Naive B cell (primary cell): ENCODE measurements at places on chromosomes 11 and 22.

DNA sequence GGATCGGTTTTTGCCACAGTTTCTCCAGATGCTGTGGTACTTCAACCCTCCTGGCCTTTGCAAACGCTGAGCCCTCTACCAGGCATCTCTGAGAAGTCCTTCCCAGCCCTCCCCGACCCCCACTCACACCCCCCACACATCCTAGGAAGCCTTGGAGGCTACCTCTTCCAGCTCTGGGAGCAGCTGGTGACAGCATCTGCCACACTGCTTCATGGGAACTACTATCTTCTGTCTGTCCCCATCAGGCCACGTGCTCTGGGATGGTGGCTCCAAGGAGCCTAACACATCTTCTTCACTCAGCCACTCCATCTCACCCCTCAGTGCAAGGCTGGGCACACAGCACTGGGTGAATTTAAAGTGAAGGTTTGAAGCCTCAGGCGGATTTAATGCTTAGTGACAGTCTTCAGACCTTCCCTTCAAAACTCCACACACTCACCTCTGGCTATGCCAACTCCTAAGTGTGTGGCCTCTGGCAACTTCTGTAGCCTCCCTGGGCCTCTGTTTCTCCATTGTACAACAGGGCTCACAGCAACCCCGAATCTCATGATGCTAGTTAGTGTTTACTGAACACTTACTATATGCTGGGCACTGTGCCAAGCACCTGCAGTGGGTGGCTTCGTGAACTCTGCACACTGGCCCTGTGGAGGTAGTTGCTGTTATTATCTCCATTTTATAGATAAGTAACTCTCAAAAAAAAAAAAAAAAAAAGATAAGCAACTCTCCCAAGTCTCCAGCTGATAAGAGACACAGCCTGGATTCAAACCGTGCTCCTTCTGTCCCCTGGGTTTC lies 7.3 kb upstream of the TP53I11 start:
- no peak overlapping the region for H3K4me3 ChIP-seq
- H3K4me1 ChIP-seq, result peaks cover 10% of the 10 kb centered on the region
- H3K36me3 ChIP-seq, result no peaks in the 10 kb centered on the region
- DNase-seq, result no peak
- H3K27me3 ChIP-seq, result no peaks in the 10 kb centered on the region

DNA sequence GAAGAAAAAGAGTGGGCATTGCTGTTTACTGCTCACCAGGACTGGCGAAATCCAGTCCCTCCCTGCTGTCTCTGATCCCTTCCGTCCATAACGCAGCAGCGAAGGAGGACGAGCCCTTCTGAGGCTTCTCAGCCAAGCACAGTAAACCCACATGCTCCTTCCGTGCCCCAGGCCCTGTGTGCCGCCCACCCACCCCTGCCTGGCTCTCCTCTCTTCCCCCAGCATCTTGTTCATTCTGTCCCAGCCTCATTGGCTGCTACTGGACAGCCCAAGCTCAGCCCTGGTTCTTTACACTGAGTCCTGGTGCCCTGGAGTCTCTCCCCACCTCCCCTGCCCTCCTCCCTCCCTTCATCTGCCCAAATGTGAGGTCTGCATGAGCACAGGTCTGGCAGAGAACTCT lies 559.7 kb downstream of the BRD1 start:
- no peaks in the 10 kb centered on the region for H3K4me1 ChIP-seq
- peaks cover 52% of the 10 kb centered on the region for H3K27me3 ChIP-seq
- no peak for DNase-seq
- H3K27ac ChIP-seq, result no peak overlapping the region
- H3K4me3 ChIP-seq, result no peak overlapping the region

- DNase-seq, result no peak
- H3K4me1 ChIP-seq, result peaks cover 23% of the 10 kb centered on the region
- no peak overlapping the region for H3K4me3 ChIP-seq
- H3K36me3 ChIP-seq, result no peaks in the 10 kb centered on the region
- H3K27me3 ChIP-seq, result peaks cover 12% of the 10 kb centered on the region
Observed at GRCh38 chr11:123483466-123483865, 53.4 kb downstream of the GRAMD1B start.

DNA sequence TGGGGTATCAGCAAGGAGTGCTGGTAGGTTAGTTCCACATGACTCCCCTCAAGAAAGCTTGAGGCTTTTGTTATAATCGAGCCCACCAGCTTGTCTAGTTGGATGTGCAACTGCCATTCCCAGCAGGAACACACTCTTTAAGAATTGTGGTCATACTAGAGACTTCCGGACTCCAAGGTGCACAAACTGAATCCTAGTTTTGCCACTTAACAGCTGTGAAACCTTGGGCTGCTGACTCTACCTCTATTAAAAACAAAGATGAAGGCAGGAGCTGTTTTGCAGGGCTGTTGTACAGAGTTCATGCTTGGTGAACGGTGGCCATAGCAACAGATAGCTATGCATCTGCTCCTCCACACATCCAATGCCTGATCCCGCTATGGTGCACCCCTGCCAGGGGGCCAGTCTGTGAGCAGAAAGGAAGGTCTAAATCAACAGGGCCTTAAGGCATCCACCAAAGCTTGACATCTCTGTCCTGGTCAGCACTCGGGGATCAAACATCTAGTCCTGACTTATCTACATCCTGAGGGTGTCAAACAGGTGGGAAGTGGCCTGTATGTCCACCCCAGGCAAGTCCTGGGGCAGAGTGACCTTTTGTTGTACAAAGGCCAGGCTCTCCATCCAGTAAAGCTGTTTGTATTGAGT lies 36.4 kb downstream of the DKK3 start:
- no peak for DNase-seq
- no peak overlapping the region for H3K4me3 ChIP-seq

DNA sequence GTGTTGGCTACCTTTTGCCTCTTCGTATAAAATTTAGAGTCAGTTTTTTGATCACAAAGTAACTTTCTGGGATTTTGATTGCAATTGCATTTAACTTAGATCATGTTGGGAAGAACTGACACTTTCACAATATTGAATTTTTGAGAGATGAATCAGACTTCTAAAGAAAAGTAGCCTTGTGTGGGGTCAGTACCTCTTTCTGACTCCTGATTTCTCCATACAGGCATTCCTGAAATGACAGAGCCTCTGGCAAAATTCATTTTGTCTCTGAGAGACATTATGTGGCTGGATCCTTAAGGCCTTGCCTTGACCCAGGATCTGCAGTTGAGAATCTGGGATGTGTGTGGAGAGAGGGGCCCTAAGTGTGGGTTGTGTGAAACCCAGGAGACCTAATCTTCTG lies 37.8 kb downstream of the PPFIBP2 start:
- no peaks in the 10 kb centered on the region for H3K27me3 ChIP-seq
- peaks cover 47% of the 10 kb centered on the region for H3K36me3 ChIP-seq
- H3K4me1 ChIP-seq, result peaks cover 11% of the 10 kb centered on the region
- H3K27ac ChIP-seq, result no peak overlapping the region
- no peak for DNase-seq
- no peak overlapping the region for H3K4me3 ChIP-seq

DNA sequence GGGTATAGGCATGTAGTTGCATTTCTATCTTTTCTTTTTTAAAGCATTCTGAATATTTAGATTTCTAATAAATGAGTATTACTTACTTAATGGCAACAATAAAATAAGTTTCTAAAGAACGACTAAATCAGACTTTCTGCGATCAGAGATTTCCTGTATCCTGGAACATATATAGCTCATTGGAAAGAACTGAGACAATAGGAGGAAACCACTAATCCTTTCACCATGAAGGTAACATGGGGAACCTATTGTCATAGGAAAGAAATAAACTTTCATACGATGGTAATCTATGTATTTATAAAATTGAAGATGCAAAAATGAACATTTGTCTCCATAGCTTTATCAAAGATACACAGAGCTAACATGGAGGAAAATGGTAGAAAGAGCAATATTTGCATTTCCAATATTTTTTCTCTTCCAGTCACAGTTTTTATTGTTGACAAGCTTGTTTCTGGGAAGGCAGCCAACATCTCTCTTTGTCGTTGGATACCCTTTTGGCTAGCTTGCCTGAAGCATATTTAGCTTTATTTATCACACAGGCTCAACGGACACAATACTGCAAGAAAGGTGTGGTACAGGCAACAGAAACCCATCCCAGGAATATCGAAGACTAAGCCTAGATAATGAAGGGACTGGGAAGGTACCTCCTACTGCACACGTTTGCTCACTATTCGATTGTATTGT lies 293.3 kb upstream of the MPPED2 start:
- no peak overlapping the region for H3K27ac ChIP-seq
- H3K4me1 ChIP-seq, result no peaks in the 10 kb centered on the region
- H3K4me3 ChIP-seq, result no peak overlapping the region
- no peak for DNase-seq
- no peaks in the 10 kb centered on the region for H3K36me3 ChIP-seq
- no peaks in the 10 kb centered on the region for H3K27me3 ChIP-seq

DNA sequence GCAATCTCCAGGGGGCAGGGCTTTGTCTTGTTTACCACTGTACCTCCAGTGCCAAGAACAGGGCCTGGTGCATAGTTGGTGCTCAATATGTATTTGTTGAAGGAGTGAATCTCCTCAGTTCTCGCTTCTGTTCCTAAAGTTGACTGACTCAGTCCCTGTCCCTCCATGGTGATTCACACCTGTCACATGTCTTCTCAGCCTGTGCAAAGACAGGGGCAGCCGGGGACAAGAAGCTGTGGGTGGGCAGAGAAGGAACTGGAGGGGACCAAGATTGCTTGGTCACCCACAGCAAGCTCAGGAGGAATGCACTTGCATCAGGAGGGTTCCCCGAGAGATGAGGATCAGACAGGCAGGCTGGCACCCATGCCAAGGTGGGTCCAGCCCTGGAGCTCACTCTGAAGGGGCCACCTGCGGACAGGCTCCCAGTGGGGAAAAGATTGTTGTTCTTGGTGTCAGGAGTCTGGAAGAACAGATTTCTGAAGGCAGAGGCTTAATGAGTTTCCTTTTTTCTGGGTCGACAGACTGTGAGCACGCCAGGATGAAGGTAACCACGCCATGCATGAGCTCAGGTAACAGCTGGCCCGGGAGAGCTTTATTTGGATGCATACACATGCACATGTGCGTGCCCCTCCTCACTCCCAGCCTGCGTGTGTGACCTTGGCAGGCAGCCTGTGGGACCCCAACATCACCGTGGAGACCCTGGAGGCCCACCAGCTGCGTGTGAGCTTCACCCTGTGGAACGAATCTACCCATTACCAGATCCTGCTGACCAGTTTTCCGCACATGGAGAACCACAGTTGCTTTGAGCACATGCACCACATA lies 16.9 kb downstream of the IL17RA start:
- no peak for DNase-seq
- H3K36me3 ChIP-seq, result peaks cover 36% of the 10 kb centered on the region
- peak overlapping the region; percentile 19 for H3K27ac ChIP-seq
- no peaks in the 10 kb centered on the region for H3K27me3 ChIP-seq

- H3K36me3 ChIP-seq, result no peaks in the 10 kb centered on the region
- H3K4me1 ChIP-seq, result no peaks in the 10 kb centered on the region
- H3K27ac ChIP-seq, result no peak overlapping the region
- no peaks in the 10 kb centered on the region for H3K27me3 ChIP-seq
- H3K4me3 ChIP-seq, result no peak overlapping the region
Observed at GRCh38 chr11:131036514-131036913, 120.2 kb upstream of the SNX19 start.

DNA sequence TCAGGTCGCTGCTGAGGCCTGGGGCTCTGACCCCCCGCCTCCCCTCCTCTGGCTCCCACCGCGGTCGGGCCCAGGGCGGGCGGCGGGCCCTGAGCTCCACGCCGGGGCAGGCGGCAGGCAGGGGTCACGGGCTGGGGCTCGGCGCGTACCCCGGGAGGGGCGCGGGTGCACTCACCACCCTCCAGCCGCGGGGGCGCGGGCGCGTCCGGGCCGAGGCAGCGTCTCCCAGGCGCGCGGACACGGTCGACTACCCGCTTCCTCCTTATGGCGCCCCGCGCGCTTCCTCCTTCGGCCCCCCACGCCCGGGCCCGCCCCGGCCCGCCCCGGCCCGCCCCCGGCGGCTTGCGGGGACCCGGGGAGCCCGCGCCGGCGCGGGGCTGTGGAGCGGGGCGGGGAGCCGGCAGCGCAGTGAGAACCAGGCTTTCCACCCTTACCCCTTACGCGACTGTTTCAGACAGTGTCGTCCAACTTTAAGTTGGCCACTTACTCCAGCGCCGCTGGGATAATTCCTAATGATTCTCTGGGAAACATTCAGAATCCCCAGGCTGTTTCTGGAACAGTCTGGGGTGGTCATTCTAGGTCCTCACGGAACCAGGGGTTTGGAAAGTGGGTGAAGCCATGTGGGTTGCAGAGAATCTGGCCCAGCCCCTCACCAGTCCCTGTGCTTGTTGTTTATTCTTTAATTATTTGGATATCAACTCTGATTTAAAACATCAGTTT lies at the start of gene BID:
TSS of gene BID (minus strand) at position 264 of the 720 bp plus-strand sequence. CDS start 24,353 bp downstream, outside the sequence.
- H3K27ac ChIP-seq, result peak within 1 kb of the TSS; percentile 95
- H3K36me3 ChIP-seq, result no peaks in the 10 kb centered on the region
- DNase-seq, result peak; percentile 82
- H3K4me1 ChIP-seq, result peaks cover 87% of the 10 kb centered on the region
- no peaks in the 10 kb centered on the region for H3K27me3 ChIP-seq

DNA sequence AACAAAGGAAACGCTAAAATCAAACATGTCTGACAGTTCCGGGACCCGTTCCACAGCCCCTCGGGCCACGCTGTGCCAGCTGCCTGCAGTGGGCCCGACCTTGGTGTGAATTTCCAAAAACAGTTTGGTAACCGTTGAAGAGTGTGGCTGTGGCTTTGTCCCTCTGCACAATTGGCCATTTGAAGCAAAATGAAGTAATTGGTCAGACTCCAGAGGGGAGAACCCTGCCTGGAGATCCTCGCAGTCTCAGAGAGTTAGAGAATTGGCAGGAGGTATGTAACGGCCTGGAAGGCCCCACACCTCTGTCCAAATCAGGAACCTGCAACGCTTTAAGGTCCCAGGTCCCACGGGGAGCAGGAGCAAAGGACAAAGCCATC lies 26.3 kb downstream of the TRMU start:
- H3K4me1 ChIP-seq, result peaks cover 2% of the 10 kb centered on the region
- no peak for DNase-seq
- H3K4me3 ChIP-seq, result no peak overlapping the region
- H3K27me3 ChIP-seq, result no peaks in the 10 kb centered on the region

GRCh38 chr11:123221096-123221561 lies 26.1 kb upstream of the CLMP start:
- DNase-seq, result no peak
- peaks cover 9% of the 10 kb centered on the region for H3K36me3 ChIP-seq
- H3K4me3 ChIP-seq, result no peak overlapping the region
- no peaks in the 10 kb centered on the region for H3K4me1 ChIP-seq
- H3K27me3 ChIP-seq, result peaks cover 24% of the 10 kb centered on the region

DNA sequence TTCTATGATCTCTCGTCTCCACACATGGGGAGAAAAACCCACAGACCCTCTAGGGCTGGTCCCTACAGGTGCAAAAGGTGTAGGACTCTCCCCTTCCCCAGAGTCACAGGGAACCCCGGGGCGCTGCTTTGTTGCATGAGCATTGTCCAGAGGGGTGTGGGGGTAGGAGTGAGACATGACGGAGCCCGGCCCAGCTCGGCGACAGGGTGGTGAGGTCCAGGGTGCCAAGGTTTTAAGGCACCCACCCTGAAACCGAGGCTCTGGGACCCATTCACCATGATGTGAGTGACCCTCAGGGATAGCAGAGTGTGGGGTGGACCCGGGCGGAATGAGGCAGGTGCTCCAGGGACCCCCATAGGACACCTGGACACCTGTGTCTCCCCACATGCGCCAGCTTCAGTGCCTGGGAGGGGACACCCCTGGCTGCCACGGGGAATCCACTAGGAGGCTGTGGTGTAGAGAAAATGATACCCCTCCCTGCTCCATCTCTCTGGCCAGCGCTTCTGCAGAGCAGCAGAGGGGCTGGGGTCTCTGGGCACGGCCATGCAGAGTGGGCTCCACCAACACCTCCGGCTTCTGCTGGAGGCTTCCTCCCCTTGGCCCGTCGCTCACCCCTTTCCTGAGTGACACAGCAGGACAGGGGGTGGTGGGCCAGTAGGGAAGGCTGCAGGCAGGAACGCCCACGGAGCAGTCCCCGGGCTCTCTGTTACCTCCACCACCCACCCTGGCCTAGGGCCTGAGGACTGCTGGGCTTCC lies 15.2 kb downstream of the KRTAP5-5 start:
- no peak for DNase-seq
- H3K27me3 ChIP-seq, result peaks cover 45% of the 10 kb centered on the region
- no peak overlapping the region for H3K4me3 ChIP-seq
- no peak overlapping the region for H3K27ac ChIP-seq
